Globus pallidus (tissue), 1 donor: ENCODE measurements at places on chromosomes 11 and 22.

GRCh38 chr11:77698896-77699295 is 61.3 kb upstream of the CLNS1A start:
- DNase-seq: no peak

- DNase-seq: no peak
These were observed 326.6 kb upstream of the LRRC4C start for GRCh38 chr11:41786087-41786486.

- no peak for DNase-seq
These were observed 1500.0 kb downstream of the BRD1 start for GRCh38 chr22:48327721-48328120.

- no peak for DNase-seq
These were observed 3.7 kb downstream of the AKIP1 start for GRCh38 chr11:8914661-8915018.

DNA sequence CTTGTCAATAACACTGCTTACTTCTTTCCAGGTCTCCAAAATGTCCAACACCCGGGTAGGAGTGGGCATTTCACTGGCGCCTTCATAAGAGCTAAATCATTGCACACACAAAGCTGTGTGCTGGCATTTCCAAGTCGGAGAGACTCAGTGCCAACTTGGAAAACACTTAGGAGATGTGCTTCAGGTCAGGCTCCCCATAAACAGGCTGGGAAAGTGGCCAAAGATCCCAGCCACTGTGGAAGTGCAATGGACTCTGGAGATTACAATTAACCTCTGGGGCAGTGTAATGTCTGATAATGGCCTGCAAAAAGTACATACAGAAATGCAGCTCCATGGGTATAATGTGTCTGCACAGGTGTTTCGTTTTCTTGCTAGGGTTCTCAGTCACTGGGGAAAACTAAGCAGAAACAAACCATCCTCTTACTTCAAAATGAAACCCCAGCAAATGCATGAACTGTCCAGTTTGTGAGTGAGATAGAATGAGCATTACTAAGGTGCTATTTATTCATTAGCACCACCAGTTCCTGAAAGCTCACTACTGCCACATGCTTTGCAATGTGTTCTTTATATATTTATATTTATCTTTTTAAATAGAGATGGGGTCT is 79.0 kb downstream of the ABTB2 start:
- no peak for DNase-seq

- no peak for DNase-seq
These were observed 261.9 kb downstream of the DCDC1 start for GRCh38 chr11:31107649-31108048.

- no peak for DNase-seq
These were observed 66.1 kb downstream of the SCUBE1 start for GRCh38 chr22:43277091-43277490.

DNA sequence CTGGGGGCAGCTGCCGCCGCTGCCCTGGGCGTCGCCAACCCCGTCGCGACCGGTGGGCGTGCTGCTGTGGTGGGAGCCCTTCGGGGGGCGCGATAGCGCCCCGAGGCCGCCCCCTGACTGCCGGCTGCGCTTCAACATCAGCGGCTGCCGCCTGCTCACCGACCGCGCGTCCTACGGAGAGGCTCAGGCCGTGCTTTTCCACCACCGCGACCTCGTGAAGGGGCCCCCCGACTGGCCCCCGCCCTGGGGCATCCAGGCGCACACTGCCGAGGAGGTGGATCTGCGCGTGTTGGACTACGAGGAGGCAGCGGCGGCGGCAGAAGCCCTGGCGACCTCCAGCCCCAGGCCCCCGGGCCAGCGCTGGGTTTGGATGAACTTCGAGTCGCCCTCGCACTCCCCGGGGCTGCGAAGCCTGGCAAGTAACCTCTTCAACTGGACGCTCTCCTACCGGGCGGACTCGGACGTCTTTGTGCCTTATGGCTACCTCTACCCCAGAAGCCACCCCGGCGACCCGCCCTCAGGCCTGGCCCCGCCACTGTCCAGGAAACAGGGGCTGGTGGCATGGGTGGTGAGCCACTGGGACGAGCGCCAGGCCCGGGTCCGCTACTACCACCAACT is 1.0 kb downstream of the FUT4 start:
- no peak for DNase-seq

DNA sequence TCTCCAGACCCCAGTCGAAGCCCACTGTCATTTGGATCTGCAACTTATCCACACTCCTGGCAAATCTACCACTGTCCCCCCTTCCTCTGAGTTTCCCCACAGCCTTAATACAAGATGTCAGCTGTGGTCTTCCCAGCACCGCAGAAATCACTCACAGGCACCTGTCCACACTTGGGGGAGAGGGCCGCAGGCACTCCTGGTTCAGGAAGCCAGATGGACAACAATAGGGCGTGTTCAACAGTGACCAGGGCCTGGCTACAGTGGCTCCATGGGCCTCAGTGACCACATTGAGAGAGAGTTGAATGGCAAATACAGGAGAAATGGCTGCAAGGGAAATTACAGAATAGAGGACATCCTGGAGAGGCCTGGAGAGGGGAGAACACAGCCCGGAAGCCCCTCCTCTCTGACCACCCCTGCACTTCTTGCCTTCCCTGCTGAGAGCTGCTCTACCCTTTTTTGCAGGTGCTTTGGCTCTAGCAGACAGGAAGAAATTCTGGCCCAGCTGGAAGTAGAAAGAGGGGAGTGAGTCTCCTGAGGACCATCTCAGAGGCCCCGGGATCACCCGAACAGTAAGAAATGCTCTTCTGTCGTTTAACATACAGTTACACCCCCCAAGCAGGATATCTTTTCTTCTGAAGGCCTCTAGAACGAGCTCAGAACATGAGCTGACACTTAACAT is 164.6 kb downstream of the FEZ1 start:
- DNase-seq: no peak

DNA sequence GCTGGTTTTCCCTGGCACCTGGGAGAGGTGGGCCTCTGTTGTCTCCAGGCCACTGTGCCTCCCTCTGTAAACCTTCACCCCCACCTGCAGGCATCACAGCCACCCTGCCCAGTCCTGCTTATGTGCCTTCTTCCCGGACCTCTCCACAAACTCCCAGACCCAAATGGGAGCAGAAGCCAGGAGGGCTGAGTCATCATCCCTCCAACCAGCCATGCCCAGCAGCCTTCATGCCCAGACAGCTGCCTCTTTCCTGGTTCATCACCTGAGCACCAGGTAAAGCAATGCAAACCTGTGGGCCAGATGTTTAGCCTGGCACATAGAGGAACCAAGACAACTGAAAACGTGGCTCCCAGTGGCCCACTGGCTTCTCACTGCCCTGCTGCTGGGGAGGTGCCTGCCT is 2.1 kb upstream of the TMPRSS4 start:
- no peak for DNase-seq

GRCh38 chr11:2074266-2074825 is 64.8 kb downstream of the IGF2 start:
- DNase-seq: no peak

DNA sequence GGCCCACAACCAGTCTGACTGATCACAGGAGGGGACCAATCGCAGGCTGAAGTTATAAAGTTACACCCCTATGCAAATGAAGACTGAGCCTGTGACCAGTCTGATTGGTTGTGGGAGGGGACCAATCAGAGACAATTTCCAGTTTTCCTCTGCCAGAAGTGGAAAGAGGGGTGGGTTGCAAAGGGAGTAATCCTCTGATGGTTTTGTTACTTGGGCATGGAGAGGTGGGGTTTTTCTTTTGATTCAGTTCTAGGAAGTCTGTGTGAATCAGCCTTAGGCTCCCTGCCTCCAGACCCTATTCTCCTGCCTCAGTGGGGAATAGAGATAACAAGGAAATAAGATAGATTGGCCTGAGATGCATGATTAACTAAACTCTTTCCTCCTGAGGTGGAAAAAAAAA is 9.9 kb downstream of the OR6M1 start:
- no peak for DNase-seq

- no peak for DNase-seq
These were observed 15.9 kb downstream of the MED15 start for GRCh38 chr22:20523086-20523983.

- peak; percentile 34 for DNase-seq
These were observed 75.9 kb upstream of the PRR5 start for GRCh38 chr22:44625981-44626687.

DNA sequence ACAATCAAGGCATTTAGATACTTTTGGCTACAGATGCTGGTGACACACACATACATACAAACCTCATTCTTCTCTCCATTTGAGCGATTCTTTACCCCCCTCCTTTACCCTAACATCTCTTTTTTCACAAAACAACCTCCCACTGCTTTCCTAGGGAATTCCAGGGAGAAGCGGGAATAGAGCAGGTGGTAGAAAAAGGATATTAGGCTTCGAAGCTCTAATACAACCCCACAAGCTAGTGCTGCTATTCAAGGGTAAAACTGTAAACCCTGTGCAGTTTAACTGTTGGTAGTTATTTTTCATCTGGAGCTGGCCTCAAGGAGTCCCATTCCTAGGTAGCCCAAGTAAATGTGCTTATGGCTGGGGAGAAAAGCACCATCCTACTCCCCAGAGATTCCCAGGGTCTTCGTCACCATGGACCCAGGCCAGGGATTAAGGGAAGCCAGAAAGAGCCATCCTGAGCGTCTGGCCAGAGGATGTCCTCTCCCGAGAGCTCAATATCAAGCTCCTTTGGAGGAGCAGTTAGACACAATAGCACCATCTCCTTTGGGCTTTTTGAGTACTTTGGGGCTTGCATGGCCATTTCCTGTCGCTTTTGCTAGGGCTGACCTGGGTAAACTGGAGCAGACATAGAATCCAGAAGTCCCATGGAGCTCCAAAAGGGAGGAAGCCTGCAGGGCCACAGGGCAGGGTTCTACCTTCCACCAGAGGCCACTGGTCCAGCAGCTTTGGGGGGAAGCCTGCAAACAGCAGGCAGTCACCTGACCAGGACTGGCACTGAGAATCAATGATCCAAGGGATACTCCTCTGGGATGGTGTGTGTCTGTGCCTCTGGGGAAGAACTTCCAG is 3.1 kb downstream of the MAML2 start:
- DNase-seq: no peak

DNA sequence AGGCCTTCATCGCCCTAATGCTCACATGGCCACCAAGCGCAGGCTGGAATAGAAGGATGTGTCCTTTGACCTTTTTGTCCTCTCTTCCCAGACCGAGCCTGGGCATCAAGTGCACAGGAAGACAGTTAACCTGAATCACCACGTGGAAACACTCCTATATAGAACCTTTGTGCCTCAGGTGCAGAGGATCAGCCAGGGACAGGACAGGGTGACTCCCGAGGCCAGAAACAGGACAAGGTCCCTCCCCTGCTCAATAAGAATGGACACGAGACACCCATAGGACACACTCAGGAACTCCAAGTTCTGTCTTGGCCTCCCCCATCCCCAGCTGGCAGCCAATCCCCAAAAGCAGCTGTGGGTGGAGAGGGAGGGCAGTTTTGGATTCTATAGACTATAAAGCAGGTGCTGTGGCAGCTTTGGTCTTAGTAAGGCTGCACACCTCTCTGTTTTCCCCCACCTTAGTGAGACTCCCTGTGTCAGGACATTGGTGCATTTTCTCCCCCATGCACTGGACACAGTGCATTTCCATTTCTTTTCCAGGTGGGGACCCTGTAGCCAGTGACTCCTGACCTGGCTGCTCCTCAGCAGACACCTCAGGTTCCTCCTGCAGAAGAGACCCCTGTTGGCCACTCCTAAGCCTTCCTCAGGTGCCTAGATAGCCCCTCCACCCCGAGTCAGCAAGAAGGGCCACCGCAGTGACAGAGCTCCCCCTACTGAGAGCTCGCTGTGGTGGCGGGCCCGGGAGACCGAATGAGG is 43.6 kb upstream of the POU2AF1 start:
- no peak for DNase-seq

- DNase-seq: no peak
These were observed 66.7 kb upstream of the DBX1 start for GRCh38 chr11:20226933-20227332.

GRCh38 chr11:120182790-120183491 is 27.9 kb upstream of the OAF start:
- no peak for DNase-seq
